ENCODE measurements at places on chromosomes 7 and 10. TPM values are rescaled to one million over a fixed set of nuclear protein-coding genes. Genes with fewer than 3 reads are reported as not detected.

GRCh38 chr10:125010362-125010761 lies 68.4 kb downstream of the ZRANB1 start:
- H3K4me1 ChIP-seq = peaks cover 2% of the 10 kb centered on the region
- H3K4me3 ChIP-seq = no peak overlapping the region
- H3K27ac ChIP-seq = no peak overlapping the region
- H3K27me3 ChIP-seq = no peaks in the 10 kb centered on the region
- no peaks in the 10 kb centered on the region for H3K36me3 ChIP-seq

GRCh38 chr7:15556339-15557105 lies 5.3 kb downstream of the AGMO start:
- no peaks in the 10 kb centered on the region for H3K27me3 ChIP-seq
- H3K27ac ChIP-seq = no peak overlapping the region
- H3K36me3 ChIP-seq = no peaks in the 10 kb centered on the region
- no peak for DNase-seq
- peaks cover 8% of the 10 kb centered on the region for H3K4me1 ChIP-seq

GRCh38 chr10:71575934-71576801 lies 143.4 kb downstream of the C10orf105 start:
- H3K4me1 ChIP-seq = no peaks in the 10 kb centered on the region
- H3K27ac ChIP-seq = no peak overlapping the region
- DNase-seq = no peak
- no peak overlapping the region for H3K4me3 ChIP-seq

The MYOZ1 gene
- 2.2 TPM for total RNA-seq

The DNMBP gene
- 17.7 TPM for total RNA-seq

Data from astrocyte (in vitro differentiated cells and primary cell).